A549 treated with GW870086 at 1 μM for 4 hours (cell line): ENCODE measurements at places on chromosomes 16 and 17. TPM values are rescaled to one million over a fixed set of nuclear protein-coding genes. Genes with fewer than 3 reads are reported as not detected.

OTOP3 gene
- not detected in 5 replicates for total RNA-seq

ATF7IP2 gene
- 9.4 to 12.8 TPM (median 12.7 TPM) in 5 replicates for total RNA-seq

CRYBA1 gene
- not detected in 5 replicates for total RNA-seq

ABCA5 gene
- total RNA-seq: 2.2 to 2.8 TPM (median 2.4 TPM) in 5 replicates
